DMS53 (cell line): ENCODE measurements at places on chromosomes 2 and 18.

DNA sequence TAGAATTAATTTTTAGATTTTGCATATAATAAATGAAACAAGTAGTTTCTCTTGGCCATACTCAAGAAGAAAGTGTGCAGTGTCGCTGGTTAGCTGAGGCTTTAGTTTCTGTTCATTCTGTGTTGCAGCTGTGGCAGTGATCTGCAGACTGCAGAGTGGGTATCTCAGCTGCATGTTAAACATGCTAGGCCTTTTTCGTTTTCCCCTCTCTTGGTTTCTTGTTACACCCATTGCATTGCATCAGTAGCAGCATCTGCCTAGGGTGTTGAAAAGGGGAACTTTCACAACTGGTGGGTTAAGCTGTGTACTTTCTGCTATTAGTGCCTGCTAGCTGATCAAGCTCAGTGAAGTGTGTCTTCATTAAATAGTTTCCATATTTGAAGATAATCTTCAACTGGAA, 51.3 kb downstream of the ACSL3 start:
- DNase-seq: no peak

GRCh38 chr2:26654061-26654340, 12.8 kb upstream of the CIB4 start:
- DNase-seq: no peak

GRCh38 chr2:182142062-182142461, 156.4 kb downstream of the PPP1R1C start:
- DNase-seq: no peak

- DNase-seq: peak; percentile 30
These were observed 26.9 kb downstream of the ACADL start for GRCh38 chr2:210198326-210198725.

- no peak for DNase-seq
These were observed 25.4 kb upstream of the RHOB start for GRCh38 chr2:20421336-20421987.

- DNase-seq: no peak
These were observed 255.8 kb downstream of the CYP26B1 start for GRCh38 chr2:71891719-71892422.

GRCh38 chr2:240627736-240628506, 2.6 kb downstream of the GPR35 start:
- DNase-seq: no peak

- no peak for DNase-seq
These were observed 76.4 kb downstream of the TANC1 start for GRCh38 chr2:159044804-159045286.

- peak; percentile 74 for DNase-seq
These were observed 359.4 kb upstream of the DSEL start for GRCh38 chr18:67875944-67876343.

DNA sequence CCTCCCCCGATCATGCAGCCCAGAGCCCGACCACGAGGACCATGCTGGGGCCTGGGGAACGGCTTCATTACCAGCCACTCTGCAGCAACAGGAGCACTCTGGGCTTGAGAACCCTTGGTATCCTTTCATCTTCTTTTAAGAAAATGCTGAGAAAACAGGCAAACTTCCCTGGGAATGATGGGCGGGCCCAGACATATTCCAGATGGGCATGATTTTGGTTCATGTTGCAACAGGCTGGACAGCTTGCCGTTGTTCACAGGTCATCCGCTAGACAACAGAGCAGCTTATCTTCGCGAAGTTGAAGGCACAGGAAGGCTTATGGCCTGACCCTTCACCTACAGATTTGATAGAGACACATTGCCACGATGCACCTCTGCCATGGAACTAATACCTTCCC, 121.0 kb downstream of the KLHL29 start:
- no peak for DNase-seq

DNA sequence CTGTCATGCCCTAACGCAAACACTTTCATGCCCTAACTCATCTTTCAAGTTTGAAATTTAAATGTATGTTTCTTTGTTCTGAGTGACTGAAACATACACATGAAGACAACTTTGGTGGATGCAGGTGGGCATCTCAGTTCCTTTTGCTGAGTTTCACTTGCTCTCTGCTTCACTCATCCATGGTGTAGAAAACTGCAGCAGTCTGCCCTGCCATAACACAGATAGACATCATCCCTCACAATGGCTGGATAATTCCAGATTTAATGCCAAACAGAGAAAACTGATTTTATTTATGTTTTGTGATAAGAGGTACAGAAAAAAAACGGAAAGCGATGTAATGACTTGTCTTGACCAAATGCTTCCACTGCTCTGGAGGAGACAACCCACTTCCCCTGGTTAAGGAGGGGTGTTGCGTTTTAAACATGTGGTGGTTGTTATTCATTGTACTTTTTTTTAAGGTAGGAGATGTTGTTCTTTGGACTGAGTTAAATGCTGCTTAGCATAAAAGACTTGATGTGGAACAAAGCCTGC, 70.4 kb downstream of the RHBDD1 start:
- no peak for DNase-seq
